Activated naive CD4-positive, alpha-beta T cell treated with anti-CD3 and anti-CD28 coated beads, Interleukin-2, amount 50 U/mL, for 72 hours (primary cell): ENCODE measurements at places on chromosomes 7 and 10.

DNA sequence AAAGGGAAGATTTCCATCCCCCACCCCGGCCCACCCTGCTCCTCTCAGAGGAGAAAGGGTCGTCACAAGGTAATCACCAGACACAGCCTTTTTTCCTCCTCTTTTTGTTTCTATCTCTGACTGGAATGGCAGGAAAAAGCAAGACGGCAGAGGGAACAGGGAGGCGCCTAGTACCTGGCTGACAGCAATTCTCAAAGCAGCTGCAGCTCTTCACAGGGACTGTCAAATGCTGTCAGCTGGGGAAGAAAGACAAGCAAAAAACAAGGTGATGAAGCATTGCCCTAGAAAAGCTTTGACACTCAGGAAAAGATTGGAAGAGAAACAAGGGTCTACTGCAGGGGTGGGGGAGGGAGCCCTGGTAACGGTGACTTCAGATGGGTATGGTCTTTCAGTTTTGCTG is 52.7 kb downstream of the GNA12 start:
- no peak for DNase-seq

GRCh38 chr10:80407812-80408241 is 524 bp upstream of the PRXL2A start:
- DNase-seq: peak; percentile 85

DNA sequence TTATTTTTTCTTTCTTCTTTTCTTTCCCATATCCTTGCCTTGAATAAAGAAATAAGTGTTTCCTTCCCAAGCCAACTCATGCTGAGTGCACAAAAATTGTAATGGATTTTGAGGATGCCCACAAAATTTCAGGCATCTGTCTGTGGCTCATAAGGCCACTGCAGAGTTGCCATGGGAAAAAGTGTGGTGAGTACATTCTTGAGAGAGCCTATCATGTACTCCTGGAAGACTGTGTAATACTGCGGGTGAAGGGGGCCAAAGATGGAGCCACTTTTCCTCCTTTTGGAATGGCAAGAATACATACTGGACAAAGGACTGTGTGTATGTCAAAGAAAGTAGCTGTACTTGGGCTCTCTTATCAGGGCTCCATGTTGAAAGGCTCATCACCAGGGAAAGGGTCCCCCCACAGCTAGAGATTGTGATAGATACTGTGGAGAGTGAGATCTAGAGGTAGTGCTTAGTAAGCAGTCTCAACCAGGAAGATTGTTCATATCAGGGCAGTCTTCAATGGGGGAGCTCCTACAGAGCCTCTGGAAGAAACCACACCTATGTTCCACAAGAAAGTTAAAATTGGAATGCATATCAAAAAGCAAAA is 341.6 kb upstream of the KCND2 start:
- DNase-seq: no peak

DNA sequence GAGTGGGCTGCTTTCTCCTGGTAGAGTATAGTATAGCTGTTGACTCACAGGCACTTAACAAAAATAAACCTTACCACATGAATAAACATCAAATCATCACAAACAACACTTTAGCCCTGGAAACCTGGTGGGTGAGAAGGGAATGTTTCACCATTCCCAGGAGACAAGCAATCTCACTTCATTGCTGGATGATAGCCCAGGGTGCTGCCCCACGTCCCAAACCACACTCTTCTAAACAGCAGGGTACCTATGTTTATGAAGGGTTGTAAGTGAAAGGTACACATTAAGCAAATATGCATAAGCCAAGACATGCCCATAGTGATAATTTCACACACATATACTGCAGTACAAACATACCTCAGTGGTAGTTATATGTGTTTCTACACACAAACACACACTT is 276.2 kb downstream of the FGFR2 start:
- DNase-seq: no peak
